ENCODE measurements at places on chromosomes 16 and 17.

GRCh38 chr17:69335058-69335457 is 8.1 kb upstream of the ABCA5 start:
- DNase-seq, result no peak

GRCh38 chr16:23564575-23565363 is 7.2 kb downstream of the UBFD1 start:
- no peak for DNase-seq

DNA sequence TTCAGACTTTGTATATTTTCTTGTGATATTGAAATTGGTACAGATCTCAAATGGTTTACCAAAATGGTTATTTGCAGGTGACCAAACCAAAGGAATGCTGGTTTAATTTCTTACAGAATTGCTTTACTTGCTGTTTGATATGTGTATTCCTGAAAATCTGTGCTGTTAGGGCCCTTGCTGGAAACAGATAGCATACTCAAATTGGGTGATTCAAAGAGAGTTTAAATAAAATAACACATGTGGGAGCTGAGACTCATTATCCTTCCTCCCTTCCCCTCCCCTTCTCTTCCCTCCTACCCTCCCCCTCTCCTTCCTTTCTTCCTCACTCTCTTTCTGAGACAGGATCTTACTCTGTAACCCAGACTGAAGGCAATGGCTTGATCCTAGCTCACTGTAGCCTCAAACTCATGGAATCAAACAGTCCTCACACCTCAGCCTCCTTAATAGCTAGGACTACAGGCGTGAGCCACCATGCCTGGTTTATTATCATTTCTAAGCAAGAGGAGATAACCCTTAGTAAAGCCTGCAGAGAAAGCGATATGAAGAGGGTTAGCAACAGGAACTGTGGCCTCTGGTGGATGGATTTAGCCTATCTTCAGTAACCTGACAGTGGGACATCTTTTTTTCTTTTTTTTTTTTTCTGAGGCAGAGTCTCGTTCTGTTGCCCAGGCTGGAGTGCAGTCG is 141.9 kb downstream of the BCAS3 start:
- DNase-seq, result no peak

DNA sequence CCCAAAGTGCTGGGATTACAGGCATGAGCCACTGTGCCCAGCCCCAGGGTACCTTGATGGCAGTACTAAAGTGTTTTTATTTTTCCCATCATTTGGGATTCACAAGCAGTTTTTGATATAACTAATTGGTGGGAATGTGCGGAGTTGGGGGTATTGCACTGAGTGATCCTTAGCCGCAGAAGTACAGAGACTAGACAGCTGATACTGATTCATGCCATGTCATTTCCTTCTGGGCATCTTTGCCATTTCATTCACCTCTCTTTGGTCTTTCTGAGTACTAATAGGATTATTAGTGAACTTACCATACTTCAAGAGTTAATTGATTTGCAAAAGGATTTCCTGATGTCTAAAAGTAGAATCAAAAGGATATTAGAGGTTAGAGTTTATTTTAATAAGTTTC is 9.7 kb downstream of the NMT1 start:
- no peak for DNase-seq

GRCh38 chr16:50309527-50310307 is 43.4 kb downstream of the ADCY7 start:
- DNase-seq, result no peak

DNA sequence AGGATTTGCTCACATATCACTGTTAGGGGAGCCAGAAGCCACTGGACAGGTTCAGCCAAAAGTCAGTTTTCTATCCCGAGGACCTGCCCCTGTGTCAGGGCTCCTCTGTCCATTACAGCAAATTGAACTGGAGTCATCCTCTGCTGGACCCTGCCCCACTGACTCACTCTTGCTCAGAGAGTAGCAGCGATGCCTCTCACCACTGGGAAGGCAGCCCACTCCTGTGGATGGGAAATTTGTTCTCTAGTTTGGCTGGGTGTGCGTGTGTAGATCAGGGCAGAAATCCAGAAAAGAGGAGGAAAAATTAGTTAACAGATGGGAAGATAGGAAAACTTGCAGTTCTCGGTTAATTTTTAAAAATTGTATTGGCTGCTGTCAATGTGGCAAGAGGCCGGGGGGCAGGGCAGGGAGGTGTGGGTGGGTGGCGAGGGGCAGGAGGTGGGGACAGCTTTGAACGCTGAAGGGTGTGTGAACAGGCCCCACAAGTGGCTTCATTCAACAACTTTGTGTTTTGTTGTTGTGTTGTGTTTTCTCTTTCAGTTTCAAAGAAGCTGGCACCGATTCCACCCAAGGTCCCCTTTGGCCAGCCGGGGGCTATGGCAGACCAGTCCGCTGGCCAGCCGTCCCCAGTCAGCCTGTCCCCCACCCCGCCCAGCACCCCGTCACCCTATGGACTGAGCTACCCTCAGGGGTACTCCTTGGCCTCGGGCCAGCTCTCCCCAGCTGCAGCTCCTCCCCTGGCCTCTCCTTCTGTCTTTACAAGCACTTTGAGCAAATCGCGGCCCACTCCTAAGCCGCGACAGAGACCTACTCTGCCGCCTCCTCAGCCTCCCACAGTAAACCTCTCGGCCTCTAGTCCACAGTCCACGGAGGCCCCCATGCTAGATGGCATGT is 33.6 kb downstream of the ELAC2 start:
- peak; percentile 92 for DNase-seq

GRCh38 chr16:1054660-1055556 is 17.6 kb upstream of the SSTR5 start:
- DNase-seq, result no peak

DNA sequence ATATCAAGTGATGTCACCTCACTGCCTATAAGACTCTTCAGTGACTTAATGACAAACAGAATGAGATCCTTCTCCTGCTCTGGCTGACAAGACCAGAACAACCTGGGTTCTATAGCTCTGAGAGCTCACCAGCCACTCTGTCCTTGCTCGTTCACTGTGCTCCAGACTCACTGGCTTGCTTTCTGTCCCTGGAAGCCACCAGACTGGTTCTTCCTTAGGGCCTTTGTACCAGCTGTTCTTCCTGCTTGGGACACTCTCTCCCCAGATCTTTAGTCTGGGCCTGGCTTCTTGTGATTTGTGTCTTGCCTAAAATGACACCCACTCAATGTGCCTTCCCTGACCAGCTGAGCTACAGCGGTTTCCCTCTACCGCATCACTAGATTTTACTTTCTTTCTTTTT is 76.1 kb downstream of the FTO start:
- no peak for DNase-seq

DNA sequence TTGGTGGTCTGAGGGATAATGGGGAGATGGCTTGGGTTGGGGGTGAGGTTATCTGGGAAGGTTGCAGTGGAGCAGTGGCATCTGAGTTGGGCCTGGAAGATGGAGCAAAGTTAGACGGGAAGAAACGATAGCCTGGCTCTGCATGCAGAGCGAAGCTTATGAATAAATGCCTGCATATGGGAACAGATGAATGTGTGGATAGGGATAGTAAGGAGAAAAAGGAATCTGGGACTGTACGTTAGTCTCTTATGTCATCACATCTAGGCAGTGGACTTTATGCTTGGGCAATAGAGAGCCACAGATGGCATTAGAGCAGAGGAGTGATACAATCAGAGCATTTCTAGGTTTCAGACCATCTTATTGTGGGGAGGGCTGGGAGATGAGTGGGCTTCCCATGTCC is 33.0 kb downstream of the CPNE2 start:
- no peak for DNase-seq

GRCh38 chr16:2035431-2036199 is 8.9 kb downstream of the NHERF2 start:
- DNase-seq, result no peak

- DNase-seq, result peak; percentile 36
These were observed 68.7 kb downstream of the RAI1 start for GRCh38 chr17:17749921-17750320.

GRCh38 chr16:11964761-11965551 is at the start of gene TNFRSF17:
TSS of gene TNFRSF17 (plus strand) at chr16:11965210. CDS start at chr16:11965325, 115 bp downstream.
- no peak for DNase-seq

DNA sequence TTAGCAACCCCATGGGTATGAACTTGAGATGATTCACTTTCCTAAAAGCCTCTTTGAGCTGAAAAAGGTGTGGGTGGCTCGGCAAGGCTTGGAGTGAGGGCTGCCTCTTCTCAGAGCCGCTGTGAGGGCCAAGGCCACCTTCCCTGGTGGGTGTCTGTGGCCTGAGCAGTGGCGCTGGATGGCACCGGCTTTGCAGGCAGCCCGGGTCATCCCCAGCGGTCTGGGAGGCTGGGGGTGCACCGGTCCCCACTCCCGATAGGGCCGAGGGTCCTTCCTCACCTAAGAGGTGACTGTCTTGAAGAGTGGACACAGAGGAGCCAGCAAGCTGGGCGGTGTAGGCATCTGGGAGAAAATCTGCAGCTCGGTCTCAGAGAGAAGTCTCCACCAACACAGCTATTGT is 79.2 kb upstream of the RBL2 start:
- DNase-seq, result no peak

DNA sequence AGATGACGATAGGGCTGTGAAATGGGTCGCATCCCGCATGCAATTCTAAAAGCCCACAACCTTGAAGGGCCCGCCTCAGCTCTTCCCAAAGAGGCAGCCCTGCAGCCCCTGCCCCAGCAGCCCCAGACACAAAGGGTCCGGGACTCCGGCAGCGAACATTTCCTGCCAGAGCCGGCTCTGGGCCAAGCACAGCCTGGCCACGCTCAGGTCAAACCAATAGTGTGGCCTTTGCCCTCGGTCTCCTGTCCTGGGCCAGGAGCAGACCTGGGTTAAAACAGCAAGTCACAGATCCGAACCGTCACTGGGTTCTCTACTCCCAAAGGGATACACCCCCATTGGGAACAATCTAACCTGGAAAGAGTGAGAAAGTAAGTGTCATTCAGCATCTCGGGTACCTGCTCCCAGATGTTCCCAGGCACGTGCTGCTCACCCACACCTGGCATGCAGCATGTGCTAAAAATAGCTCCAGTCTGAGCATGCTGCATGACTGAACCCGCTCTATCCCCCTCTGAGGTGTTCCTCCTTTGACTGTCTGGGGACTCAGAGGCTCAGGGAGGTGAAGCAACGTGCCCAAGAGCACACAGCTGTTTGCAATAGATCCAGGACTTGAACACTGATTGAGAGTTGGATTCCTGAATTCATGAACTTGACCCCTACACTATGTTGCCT is 22.2 kb upstream of the ATP2A3 start:
- peak; percentile 12 for DNase-seq

DNA sequence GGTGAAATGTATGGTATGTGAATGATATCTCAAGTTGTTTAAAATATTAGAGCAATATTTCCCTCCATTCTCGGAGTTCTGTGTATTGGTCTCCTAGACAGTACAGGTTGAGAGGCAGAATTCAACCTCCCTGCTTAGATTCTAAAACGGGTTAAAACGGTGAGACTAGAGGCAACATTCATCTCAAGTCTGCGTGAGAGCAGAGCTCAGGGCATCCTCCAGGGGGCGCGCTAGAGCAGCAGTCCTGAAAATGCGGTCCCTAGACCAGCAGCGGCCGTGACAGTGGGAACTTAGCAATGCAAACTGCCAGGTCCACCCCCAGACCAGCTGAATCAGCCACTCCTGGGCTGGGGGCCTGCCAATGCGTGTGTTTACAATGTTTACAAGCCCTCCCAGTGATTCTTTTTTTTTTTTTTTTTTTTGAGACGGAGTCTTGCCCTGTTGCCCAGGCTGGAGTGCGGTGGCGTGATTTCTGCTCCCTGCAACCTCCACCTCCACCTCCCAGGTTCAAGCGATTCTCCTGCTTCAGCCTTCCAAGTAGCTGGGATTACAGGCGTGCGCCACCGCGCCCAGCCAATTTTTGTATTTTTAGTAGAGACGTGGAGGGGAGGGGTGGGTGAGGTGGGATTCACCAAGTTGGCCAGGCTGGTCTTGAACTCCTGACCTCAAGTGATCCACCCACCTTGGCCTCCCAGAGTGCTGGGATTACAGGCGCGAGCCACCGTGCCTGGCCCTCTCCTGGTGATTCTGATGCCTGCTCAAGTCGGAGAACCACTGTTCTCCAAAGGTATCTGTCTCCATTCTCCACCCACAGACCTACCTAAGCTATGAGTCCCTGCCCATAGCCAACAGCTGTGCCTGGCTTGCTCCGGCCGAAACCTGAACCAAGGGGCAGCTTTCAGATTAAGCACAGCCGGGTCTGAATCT is 24.2 kb downstream of the KLHL36 start:
- peak; percentile 9 for DNase-seq

DNA sequence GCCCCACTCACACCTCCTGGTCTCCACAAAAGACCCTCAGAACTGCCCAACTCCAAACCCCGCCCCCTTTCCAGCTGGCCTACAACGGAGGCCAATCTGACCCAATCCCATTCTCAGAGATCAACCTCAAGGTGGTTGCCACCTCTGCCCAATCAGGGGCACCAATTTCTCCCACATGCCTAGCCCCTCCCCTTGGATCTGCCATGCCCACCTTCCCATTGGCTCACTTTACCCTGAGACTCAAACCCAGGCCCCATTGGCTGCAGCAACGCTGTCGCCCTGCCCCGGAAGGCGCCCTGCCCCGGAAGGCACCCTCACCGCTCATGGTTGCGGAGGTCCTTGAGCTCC is 10.6 kb downstream of the ZNF668 start:
- no peak for DNase-seq

- no peak for DNase-seq
These were observed 21.2 kb upstream of the EIF1 start for GRCh38 chr17:41667280-41668041.

- peak; percentile 22 for DNase-seq
These were observed 60.7 kb downstream of the HS3ST3A1 start for GRCh38 chr17:13541032-13541480.

DNA sequence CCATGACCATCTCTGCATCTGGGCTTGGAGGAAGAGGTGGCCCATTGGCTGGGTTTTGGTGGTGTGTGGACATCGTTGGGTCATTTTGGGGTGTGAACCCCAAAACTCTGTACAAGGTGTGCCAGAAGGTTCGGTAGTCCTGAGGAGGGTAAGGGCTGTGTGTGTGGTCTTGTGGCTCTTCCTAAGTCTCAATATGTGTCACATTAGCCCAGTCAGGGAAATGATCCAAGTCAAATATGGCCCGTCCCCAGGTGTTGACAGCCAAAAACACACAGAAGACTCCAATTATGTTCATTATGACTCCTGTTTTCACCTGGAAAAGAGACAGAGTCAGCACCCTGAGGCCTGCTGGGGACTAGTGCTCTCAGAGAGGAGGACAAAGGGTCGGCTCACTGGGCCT is 27.1 kb downstream of the SLC13A5 start:
- no peak for DNase-seq

DNA sequence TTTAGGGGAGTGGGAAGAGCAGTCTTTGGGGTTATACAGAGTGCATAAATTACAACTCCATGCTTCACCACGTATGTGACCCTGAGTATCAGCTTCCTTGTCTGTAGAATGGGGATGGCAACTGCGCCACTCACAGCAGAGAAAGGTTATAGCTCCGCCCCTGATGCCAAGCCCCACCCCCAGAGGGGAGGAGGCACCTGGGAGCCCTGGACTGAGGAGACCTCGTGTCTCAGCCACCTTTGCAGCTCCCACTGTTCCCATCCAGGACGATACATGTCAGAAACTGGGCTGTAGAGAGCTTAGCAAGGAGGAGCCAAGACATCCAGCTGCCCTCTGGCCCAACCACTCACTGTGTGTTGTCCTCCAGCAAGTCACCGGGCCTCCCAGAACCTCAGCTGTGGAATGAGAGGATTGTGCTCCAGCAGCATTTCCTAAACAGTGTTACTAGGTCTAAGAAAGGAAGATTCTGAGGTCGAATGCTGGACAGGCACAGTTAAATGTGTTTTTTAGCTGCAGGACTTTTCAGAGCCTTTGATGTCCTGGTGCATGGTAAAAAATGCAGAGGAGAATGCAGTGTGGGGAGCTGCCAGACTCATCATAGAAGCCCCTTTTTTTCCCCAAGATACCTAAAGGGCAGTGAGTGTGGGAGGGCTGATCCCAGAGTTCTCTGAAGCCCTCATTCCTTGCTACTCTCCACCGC is 49.4 kb downstream of the BEAN1 start:
- no peak for DNase-seq

- DNase-seq, result peak; percentile 57
These were observed 306.3 kb downstream of the CNTNAP4 start for GRCh38 chr16:76583466-76583865.
